ENCODE measurements at places on chromosomes 11 and 22. TPM values are rescaled to one million over a fixed set of nuclear protein-coding genes. Genes with fewer than 3 reads are reported as not detected.

IGF2 gene
- not detected for polyA plus RNA-seq

ZP1 gene
- polyA plus RNA-seq, result not detected

GRAMD1B gene
- 9.6 TPM for polyA plus RNA-seq

DTX4 gene
- 5.1 TPM for polyA plus RNA-seq

DNA sequence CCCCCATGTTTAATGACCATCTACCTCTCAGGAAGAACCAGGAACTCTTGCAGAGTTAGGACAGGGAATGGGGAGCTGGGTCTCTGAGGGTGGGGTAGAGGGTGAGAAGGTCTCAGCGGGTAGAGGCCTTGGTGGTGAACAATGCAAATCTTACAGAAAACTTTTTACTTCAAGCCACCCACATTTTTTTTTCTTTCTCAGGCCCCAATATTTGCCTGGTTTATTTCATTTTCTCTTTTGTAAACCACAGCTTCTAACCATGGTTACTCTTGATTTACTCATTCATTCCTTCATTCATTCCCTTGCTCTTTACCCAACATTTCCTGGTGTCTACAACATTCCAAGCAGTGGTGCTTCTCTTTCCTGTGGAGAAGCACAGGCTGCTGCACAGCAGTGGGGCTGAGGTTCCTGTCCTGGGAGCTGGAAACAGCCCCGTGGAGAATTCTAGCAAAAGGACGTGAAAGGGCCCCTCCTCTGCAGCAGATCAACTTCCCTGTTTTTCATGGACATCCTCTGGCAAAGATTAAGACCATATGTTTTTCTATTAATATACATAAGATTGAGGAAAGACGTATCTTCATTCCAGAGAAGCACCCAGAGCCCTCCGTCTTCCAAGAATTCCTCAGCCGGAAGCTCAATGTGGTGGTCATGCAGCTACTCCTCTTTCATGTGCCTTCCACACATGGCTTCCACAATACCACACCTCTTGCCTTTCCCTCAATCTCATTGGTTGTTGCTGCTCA lies 224.4 kb upstream of the SESN3 start:
- no peak for DNase-seq

DNA sequence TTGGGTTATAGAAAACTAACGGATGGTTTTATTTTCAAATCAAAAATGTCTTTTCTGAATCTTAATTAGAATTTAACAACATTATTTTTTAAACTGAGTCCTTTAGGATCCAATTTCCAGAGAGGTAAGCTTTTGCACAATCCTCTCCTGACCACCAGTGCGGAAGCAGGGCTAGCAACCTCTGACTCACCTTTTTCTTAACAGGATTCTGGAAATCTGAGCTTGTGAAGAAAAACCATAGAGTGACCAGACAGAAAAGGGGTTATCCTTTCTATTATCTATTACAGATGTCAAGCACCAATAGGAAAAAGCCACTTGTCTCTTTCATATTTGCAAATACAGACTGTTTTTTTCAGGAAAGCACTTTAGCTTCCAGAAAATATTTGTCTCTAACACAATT lies 25.3 kb downstream of the ALG9 start:
- DNase-seq, result no peak

DNA sequence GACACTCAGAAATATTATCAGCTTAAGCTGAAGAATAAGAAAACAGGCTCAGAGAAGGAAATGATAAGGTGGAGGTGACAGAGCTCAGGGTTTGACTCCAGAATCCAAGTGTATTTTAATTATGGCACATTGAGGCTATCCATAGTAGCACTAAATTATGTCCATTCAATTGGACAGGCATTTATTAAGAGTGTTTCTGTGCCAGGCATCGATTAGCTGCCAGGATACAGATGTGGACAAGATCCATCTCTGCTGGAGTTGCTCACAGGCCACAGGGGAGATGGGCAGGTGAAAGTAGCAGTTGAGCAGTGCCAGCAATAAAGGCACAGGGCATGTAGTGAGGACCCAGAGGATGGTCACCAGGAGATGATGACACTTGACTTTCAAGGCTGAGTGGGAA lies 592.5 kb downstream of the INSC start:
- no peak for DNase-seq

DNA sequence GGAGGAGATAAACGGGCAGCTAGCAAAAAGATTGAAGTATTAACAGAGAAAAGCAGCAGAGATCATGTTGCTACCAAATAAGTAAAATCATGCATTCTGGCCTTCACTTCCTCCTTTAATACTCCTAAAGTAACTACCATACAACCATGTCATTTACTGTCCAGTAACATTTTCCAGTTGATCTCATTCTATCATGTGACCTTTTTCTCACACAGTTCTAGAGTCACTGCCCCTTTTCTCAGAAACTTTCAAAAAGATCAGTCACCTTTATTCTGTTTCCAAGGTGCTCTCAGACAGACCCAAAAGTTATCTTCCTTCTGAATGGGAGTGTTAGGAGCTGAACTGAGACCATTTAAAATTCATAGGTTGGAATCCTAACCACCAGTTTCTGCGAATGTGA lies 984.4 kb downstream of the FAM181B start:
- DNase-seq, result no peak
